ENCODE measurements at places on chromosomes 13 and 19.

DNA sequence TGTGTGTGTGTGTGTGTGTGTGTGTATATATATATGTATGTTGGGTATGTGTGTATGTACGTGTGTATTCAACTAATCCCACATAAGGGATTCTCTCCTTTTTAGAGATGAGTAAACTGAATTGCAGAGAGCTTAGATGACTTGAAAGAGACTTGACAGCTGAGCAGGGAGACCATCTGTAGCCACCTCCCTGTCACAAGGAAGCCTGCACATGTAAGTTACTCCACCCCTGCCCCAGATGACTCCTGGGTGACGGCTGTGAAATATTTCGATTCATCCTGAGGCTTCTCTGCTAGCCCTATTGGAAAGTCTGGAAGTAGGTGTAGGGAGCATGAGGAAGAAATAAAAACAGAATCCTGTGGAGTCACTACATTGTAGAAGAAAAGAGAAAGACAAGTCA, 480.4 kb downstream of the FOXO1 start:
- DNase-seq, result no peak

DNA sequence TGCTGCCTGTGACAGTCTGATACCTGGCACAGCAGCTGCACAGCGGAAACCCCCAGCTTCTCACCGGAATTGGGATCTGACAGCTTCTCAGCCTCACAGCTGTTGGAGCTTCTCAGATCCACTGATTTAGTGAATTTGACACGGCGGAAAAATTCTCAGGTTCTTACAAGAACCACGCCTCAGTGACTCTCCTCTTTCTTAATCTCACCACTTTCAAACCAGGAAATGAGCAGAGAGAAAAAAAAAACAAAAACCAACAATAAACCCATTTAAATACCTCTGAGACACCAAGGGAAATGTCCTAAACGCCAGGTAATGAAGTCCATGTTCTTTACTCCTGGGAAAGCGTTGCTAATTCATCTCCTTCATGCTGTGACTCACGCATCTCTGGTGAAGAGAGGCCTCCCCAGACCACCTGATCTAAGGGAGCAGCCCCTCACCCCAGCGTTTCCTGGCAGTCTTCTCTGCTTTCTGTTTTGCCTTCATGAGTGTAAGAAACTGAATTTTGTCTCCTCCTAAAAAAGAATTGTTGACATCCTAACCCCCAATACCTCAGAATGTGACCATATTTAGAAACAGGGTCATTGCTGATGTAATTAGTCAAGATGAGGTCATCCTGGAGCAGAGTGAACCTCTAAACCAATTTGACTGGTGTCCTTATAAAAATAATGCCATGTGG, 15.9 kb upstream of the IZUMO2 start:
- no peak for DNase-seq

- no peak for DNase-seq
These were observed 8.3 kb downstream of the FAM98C start for GRCh38 chr19:38411041-38411712.

DNA sequence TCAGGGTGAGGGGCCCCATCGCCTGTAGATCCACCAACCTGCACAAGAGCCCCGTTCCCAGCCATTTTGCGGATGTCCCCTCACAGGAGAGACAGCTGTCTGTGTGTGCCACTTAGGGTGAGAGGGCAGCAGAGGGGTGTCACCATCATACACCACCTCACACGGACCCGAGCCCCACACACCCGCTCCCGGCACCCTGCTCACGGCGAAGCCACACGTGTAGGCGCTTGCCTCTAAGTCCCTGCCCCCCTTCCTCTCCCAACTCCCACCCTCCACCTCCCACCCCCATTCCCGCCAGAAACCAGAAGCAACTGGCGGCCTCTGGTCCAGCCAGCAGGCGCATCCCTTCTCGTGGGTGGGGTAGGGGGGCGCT, 4.0 kb upstream of the DPF1 start:
- no peak for DNase-seq

GRCh38 chr13:41456768-41457588, at the start of gene RGCC:
RGCC (plus strand) TSS chr13:41457550; CDS start chr13:41457708, 158 bp downstream.
- DNase-seq, result peak; percentile 8

- DNase-seq, result no peak
These were observed 679 bp upstream of the ABHD8 start for GRCh38 chr19:17303940-17304267.

- no peak for DNase-seq
These were observed 764 bp downstream of the UPF1 start for GRCh38 chr19:18832306-18833140.

DNA sequence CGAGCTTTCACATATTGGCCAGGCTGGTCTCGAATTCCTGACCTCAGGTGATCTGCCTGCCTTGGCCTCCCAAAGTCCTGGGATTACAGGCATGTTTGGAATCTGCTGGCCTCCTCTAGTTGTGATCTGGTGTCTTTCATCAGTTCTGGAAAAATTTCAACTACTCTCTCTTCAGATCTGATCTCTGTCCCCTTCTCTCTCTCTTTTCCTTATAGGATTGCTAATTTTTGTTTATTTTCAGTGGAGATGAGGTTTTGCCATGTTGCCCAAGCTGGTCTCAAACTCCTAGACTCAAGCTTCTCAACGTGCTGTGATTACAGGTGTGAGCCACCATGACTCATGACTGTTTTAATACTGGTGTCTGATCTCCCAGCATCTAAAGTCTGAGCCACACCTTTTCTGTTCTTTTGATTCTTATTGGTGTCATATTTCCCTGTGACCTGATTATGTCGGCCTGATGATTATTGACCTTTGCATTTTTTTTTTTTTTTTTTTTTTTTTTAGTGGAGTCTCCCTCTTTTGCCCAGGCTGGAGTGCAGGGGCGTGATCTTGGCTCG, 10.4 kb upstream of the NANOS2 start:
- DNase-seq, result no peak

DNA sequence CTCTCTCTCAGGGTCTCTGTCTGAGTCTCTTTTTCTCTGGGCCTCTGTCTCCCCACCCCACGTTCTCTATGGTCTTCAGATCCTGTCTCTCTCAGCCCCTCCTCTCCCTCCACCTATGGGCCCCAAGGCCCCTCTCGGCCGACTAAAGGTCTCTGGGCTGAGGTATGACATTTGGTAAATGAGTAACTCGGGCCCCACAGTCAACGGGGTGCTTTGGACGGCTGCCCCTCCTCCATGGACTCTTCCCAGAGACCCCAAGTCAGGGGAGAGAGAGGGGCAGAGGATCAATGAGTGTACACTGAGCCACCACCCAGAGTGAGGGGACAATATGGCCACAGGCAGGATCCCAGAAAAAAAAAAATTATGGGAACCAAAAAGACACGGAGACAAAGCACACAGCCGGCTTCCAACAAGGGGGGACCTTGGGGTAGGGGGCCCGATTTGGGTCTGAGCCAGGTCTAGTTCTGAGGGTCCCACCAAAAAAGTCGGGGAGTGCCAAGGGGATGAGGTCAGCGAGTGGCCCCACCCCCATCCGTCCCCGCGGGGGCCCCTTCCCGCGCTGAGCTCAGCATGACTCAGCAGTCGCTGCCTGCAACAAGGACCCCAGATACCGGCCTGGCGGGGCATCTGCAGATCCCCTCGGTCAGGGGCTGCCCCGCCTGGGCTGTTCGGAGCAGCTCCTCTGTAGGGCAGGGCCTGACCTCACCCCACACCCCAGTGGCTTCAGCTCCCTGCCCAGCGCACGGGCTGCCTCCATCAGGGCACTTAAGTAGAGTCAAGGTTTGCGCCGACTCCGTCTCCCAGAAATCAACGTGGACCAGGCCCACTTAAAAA, 1.5 kb upstream of the FTL start:
- DNase-seq, result no peak

DNA sequence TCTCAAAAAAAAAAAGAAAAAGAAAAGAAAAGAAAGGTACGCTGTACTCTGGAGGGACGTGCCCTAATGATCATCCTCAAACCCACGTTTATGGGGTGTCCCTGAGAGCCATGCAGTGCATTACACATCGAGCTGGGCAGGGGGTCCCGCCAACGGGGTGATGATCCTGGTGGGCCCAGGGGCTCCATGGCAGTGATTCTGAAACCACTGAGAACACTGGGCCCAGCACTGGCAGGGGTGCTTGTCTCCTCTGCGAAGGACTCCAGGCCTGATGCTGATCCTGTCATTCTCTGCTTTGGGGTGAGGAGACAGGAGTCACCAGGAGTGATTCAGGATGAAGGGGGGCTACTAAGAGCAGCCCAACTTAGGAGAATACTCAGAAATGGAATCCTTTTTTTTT, 18.7 kb downstream of the MOB3A start:
- no peak for DNase-seq

Data from DMS 273 treated with DMSO at 0.1 percent for 48 hours (cell line).